H7 (cell line): ENCODE measurements at places on chromosomes 2 and 18.

GRCh38 chr2:206250041-206250897, 24.2 kb upstream of the ZDBF2 start:
- DNase-seq = peak; percentile 68

DNA sequence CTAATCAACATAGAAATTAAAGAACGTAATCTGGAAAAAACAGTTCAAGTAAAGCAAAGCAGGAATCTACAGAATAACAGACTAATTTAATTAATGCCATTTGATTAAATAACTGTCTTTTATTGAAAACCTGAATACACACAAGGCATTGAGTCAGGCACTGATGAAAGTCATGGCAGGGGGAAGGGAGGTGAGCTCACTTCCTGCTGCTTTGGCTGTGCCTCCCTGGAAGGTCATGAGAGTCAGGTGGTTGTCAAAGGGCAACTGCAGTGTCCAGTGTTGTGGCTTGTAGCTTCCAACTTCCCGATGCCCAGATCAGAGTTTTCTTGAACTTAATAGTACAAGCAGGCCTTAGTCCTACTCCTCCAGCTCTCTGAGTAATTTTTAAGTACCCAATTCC, 180.9 kb downstream of the PID1 start:
- DNase-seq = no peak

DNA sequence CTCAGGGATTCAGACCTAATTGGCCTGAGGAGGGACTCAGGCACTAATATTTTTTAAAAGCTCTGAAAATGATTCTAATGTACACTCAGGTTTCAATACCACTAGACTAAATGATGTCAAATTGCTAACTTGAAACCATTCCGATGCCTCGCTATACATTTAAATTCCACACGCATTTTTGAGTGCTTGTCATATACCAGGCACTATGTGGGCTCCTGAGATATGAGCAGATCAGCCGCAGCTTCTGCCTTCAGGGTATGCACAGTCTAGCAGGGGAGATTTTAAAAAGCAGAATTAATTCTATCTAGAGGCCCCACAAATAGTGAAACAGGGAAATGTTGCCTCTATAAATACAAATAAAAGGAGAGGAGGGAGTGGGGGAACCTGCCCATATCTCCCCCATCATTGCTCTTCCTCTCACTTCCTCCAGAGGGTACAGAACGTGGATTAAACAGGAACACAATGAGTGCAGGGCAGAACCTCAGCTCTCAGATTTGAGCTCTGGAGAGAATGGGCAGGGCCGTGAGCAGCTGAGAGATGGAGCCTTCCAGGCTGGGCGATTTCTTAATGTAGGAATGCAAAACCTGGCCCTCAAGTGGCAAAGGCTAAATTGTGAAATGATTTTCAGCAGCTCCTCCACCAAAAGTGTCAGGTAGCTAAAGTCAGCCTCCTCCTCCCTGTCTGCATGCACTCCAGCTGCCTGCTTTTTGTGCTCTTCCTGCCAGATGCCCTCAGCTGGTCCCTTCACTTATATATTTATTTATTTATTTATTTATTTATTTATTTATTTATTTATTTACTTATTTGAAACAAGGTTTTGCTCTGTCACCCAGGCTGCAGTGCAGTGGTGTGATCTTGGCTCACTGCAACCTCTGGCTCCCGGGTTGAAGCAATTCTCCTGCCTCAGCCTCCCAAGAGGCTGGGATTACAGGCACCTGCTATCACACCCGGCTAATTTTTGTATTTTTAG, 24.6 kb upstream of the LBH start:
- DNase-seq = no peak

- peak; percentile 71 for DNase-seq
Observed at GRCh38 chr2:234363011-234363487, 133.8 kb downstream of the ARL4C start.
